ENCODE measurements at places on chromosomes 1 and 21.

- H3K36me3 ChIP-seq, result no peaks in the 10 kb centered on the region
- H3K4me1 ChIP-seq, result peaks cover 16% of the 10 kb centered on the region
- no peak overlapping the region for H3K4me3 ChIP-seq
These were observed 333.0 kb upstream of the KAZN start for GRCh38 chr1:14265495-14265894.

GRCh38 chr1:45792744-45793143 is 10.7 kb upstream of the MAST2 start:
- no peak overlapping the region for H3K4me3 ChIP-seq
- no peak overlapping the region for H3K27ac ChIP-seq
- no peak for DNase-seq
- H3K27me3 ChIP-seq, result no peaks in the 10 kb centered on the region

GRCh38 chr1:9575486-9575885 is 13.2 kb upstream of the TMEM201 start:
- no peak overlapping the region for H3K4me3 ChIP-seq
- H3K27me3 ChIP-seq, result no peaks in the 10 kb centered on the region
- no peaks in the 10 kb centered on the region for H3K4me1 ChIP-seq

GRCh38 chr21:45302082-45303061 is 14.7 kb upstream of the POFUT2 start:
- DNase-seq, result no peak
- H3K27me3 ChIP-seq, result no peaks in the 10 kb centered on the region
- no peaks in the 10 kb centered on the region for H3K36me3 ChIP-seq
- H3K4me1 ChIP-seq, result peaks cover 39% of the 10 kb centered on the region
- no peak overlapping the region for H3K4me3 ChIP-seq

All from vagina (tissue), 2 donors.